ENCODE measurements at places on chromosomes 12 and 14.
A peak's percentile ranks its signal among the peaks of the same experiment; 100 is the strongest.

DNA sequence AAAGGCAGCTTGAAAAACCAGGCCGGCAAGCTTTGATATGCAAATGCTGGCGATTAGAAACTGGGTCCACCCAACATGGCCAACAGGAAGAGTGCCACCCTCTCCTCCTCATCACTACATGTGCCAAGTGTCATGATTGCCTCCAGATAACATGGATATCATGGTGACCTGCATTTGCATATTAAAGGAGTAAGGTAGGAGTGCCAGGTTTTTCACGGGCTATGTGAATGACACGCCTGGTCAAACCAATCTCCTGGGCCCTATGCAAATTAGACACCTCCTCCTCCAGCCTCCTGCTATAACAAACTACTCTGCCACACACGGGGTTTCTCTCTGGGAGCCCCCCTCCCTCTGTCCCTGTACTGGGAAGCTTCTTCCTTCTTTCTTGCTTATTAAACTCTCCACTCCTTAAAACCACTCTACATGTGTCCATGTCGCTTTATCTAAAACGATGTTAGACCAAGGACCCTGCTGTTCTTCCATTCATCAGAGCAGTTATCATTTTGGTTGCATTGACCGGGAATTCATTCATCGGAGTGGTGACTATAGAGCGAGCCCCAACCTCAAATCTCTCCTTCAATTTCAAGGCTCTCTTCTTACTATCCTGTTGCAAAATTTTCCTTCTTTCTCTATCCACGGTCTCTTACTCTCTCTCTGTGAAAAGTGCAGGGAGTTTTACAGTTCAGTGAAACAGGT, 27.5 kb downstream of the APOBEC1 start:
- DNase-seq, result no peak

GRCh38 chr14:105211758-105212089, 30.6 kb upstream of the NUDT14 start:
- DNase-seq, result no peak

DNA sequence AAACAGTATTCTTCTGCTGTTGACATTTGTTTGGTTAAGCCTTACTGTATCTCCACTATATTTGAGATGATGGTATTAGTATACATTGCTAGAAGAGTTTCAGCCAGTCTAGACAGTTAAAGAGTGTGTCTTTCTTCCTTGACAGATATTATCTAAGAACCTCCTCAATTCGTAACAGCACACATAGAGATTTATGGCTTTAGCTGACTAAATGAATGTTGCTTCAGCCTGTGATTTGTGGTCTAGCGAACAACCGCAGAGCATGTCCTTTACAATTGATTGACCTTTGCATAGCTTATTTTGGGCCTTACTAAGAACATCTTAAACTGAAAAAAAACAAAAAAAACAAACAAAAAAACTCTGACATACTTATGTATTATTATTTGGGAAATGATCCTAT, 122.2 kb downstream of the DAAM1 start:
- no peak for DNase-seq

DNA sequence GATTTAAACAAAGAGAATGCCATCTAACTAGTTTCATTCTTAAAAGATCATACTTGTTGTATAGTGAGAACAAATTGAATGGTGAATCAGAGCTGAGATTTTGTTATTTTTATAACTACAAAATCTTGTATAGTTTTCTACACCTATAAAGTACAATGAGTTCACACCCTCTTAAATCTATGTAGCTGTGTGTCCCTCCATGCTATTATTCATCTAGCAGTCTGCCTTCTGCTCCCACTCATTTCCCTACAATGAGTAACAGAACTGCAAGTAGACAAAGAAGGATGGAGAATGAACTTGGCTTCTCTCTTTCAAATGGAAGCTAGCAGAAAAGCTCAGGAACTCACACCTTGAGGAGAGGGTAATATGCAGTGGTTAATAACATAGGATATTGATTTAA, 7.1 kb downstream of the IFNG-AS1 start:
- DNase-seq, result no peak

GRCh38 chr12:107670999-107671643, 14.5 kb upstream of the PWP1 start:
- no peak for DNase-seq

DNA sequence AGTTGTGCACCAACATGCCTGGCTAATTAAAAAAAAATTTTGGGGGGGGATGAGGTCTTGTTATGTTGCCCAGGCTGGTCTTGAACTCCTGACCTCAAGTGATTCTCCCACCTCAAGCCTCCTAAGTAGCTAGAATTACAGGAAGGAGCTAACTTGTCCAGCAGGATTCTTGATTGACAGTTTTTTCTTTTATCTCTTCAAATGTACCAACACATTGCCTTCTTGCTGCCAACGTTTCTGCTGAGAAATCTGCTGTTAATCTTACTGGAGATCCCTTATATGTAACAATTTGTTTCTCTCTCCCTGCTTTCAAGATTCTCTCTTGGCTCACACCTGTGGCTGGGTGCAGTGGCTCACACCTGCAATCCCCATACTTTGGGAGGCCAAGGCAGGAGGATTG, 22.4 kb upstream of the MARK3 start:
- DNase-seq, result no peak

- DNase-seq, result no peak
Measured at GRCh38 chr12:28878629-28879028, 270.4 kb upstream of the FAR2 start.

GRCh38 chr12:12046401-12046800, 24.3 kb upstream of the BCL2L14 start:
- DNase-seq, result no peak

- DNase-seq, result no peak
Measured at GRCh38 chr12:65209655-65210043, 40.3 kb downstream of the LEMD3 start.

DNA sequence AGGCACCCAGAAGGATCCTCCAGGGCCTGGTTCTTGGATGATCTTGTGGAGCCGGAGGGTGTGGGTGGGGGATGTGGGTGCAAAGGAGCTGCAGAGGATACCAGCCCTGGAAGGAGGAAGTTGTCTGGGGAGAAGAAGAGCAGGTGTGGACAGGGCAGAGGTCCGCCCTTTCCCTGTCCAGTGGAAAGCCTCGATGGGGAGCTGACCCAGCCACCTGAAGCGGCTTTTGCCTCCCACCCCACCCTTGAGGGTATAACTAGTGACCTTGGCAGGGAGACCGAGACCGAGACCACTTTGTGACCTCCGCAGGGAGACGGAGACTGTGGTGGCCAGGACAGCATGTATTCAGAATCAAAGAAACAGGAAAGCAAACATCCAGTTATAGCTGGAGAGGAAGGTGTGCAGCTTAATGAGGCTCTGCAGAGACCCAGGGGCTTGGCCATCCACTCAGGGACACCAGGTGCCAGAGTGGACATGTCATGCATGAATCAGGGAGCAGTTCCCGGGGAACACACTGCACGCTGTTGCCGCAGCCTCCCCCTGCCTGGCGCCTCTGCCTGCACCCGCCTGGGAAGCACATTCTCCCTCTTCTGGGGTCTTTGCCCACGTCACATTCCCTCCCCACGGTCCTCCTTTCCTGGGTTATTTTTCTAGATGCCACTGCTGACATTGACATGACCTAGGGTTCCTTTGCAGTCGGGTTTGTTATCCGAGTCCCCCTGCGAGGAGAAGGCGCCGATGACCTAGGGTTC, 87.7 kb downstream of the ADGRD1 start:
- no peak for DNase-seq

DNA sequence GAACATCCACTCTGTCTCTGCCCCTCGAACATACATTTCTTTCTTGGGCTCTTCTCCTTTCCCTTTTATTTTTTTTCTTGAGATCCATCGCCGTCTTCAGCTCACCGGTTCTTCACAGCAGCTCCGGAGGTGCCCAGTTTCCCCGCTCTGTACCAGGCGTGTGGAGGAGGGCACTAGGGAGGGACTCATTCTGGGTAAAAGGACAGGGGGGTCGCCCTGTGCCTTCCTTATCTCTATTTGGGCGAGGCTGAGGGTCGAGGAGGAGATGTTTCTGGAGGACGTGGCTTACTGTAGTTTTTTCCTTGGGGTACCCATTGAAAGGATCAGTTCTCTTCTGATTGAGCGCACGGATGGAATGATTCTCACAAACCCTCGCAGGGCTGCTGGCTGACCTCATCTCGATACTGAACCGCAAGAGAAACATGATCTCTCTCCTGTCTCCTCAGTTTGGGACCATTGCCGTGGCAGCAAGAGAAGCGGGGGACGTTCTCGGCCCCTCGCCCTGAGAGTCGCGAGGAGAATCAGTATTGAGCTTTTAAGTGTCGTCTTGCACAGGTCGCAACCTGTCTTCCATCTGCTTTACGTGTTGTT, 386 bp downstream of the LIN52 start:
- no peak for DNase-seq

- DNase-seq, result no peak
Measured at GRCh38 chr14:71193663-71194062, 286.4 kb downstream of the PCNX1 start.

DNA sequence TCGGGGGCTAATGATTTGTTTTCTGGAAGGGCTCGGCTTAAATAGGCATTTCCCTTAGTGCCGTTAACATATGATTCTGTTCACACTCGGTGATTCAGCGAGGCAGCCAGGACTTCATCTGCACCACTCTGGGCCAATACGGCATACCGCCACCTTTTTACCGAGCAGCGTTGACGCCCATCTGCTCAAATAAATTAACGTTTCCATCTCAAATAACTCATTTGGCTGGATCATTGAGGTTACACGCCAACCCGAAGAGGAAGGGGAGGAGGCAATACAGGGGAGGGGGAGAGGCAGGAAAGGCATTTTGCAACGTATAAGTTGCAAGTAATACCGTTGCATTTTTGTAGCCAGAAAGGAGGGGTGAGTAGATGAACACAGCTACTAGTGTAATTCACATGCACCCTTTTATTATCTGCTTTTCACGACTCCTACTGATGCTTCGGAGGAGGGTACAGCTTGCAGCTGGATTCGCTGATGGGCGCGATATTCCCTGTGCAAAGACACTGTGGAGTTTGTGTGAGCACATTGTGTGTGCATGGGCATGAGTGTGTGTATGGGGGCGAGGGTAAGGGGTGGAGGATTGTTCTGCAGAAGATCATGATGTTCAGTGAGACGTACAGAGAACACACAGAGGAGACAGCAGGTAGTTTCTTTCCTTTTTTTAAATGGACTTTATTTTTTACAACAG, 45.9 kb downstream of the MAP1LC3B2 start:
- DNase-seq, result peak; percentile 82

DNA sequence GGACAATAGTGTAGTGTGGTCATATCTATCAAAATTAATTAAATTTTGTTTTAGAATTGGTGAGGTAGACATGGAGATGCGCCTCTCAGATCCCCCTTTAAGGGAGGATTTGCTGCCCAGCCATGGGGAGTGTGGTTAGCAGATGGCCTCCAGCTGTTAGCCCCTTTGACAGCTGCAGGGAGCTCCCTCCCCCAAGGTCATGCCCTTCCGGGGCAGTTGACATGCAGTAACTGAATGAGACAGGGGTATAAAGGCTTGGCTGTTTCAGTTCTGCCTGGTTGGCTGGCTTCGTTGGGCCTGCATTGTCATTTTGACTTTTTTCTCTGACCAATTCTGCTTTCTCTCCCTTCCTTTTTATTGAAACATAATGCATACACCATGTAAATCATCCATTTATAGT, 291.5 kb upstream of the SRRM4 start:
- DNase-seq, result no peak

DNA sequence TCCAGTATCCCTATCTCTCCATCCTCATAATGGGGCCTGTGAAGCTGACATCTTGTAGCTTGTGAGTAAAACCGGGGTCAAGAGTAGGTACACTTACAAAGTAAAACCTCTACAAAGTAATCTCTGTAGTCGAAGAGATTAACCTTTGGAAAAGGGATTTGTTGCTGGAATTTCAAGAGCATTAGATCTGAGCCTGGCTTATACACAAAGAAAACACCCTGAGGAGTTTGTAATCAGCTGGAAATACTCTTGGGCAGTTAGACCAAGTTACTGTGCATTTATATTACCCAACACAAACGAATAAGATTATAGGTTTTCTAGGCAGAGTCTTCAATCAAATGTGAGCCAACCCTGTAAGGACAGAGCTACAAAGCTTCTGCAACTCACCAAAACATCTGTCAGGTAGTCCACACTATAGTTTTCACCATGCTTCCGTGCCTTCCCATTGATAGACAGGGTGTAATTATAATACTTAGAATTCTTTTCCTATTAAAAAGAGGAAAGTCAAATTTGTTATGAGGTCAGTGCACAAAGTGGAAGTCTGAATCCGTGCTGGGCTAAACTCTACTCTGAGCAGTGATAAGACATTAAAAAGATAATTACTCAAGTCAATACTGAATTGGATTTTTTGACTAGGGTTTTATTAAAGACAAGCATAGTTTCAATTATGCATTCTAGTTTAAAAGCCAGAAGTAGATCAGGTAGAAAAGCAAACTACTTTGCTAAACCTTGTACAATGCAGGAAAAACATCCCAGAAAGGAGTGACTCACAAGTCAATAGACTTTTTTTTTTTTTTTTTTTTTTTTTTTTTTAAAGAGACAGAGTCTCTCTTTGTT, 14.6 kb downstream of the GNS start:
- DNase-seq, result no peak

DNA sequence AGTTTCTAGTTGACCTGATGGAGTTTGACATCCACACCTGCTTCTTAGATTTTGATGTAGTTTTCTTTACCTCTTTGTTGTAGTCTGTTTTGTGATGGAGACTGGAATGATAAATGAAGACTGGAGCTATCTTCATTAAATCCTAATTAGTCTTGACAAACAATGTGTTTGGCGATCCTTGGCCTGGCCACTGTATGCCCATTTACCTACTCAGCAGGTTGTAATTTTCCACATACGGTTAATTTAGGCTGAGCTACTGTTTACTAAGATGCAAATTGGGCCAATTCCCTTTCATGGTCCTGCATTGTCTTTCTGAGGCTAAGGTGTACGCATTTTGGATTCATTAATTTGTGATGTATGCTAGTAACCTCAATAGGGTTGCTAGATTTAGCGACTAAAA, at the start of gene TAS2R7:
Gene TAS2R7 (minus strand): TSS at position 41 of the 400 bp plus-strand sequence. CDS start 57 bp downstream, outside the sequence.
- no peak for DNase-seq

DNA sequence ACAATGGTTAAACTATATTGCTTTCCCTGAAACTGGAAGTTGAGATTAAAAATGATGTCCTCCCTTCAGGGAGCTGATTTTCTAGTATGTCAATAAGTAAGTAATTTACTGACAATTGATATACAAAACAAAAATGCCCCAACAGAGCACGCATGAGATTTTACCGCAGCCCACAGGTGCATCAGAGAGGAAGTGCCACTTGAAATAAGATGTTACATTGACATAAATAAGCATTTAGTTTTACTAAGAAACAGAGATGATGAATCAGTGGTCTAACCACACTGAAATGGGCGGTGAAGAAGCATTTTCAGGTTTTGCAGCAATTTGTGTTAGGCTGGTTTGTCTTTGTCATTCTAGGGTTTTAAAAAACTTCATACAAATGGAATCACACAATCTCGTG, 8.8 kb upstream of the CLECL1 start:
- DNase-seq, result no peak

DNA sequence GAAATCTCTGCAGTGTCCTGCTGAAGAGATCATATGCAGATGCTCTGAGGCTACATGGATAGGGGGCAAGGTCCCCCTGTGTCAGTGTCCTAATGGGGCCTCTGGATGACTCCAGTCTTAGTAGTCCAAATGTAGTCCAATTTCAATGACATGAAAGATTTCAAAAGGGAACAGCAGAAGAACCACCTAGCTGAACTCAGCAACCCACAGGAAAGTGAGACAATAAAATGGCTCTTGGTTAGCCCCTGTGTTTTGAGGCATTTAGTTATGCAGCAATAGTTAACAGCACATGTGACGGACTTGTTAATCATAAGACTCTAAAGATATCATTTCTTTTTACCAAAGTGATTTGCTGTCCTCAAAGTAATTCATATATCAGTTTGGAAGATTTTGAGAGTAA, 22.7 kb downstream of the CCDC198 start:
- DNase-seq, result no peak
